ENCODE measurements at places on chromosomes 6 and 20. TPM values are rescaled to one million over a fixed set of nuclear protein-coding genes. Genes with fewer than 3 reads are reported as not detected.

Gene THBD
- not detected for total RNA-seq

Gene FBXO5
- 31.5 TPM for total RNA-seq

Gene C6orf132
- 0.21 TPM for total RNA-seq

Gene SNAP91
- not detected for total RNA-seq

Gene CYP21A2
- total RNA-seq, result 0.23 TPM

Gene SPATS1
- total RNA-seq, result not detected

Gene ME1
- total RNA-seq, result 0.44 TPM

Gene TP53INP2
- total RNA-seq, result 2.9 TPM

Gene SRF
- total RNA-seq, result 52.0 TPM

Gene TSPO2
- not detected for total RNA-seq

Gene CST4
- total RNA-seq, result not detected

Gene HEY2
- total RNA-seq, result not detected

Gene PCK1
- total RNA-seq, result not detected

Gene IPCEF1
- 13.3 TPM for total RNA-seq

Gene PSORS1C2
- total RNA-seq, result not detected

All from activated CD8-positive, alpha-beta memory T cell treated with anti-CD3 and anti-CD28 coated beads for 36 hours (primary cell).